ENCODE measurements at places on chromosomes 2 and 18.

DNA sequence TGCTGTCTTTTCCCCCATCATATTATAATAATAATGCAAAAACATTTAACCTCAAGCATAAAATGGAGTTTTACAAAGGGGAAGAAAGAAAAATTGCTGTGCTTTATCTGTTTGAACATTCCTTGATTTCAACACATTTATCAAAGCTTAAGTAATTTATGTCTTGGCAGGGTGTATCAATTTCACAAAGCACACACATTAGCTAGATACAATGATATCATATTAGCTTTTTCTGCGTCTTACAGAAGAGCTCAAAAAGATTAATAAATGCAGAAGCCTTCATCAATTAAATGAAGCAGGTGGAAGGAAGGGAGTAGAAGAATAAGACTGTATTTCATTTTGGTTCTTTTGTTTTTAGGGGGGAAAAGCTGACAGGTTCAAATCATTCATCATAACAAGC is 103.0 kb downstream of the NXPH2 start:
- DNase-seq = no peak

DNA sequence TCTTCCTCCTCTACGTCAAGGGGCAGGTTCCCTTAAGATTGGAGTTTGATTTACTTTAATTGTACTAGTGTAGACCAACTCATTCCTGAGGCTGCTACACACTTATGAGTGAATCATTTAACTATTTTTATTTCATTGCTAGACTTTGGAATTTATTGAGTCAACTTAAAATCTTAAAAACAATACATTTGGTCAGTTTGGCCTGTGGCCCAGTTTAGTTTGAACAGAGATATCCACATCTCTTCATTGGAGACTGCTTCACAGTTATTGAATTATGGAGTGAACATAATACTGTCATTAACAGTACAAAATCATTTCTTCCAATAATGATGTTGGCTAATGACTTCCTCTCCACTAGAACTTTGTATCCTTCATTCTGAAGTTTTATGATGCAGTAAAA is 34.5 kb upstream of the STPG4 start:
- DNase-seq = no peak

DNA sequence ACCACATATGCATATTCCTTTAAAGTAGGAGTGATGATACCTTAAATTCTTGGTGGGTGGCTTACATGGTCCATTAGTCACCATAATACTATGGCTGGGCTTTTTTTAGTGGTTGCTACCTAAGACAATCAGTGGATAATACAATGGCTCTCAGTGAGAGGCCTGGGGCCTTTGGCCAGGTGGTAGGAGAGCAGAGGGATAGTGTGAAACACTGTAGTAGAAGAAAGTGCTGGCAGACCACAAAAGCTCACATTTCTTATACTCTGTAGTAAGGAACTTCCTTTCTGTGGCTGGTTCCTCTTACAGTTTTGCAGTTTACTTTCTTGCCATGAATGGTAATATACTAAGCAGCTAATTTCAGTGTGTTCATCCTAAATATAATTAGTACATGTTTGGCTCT is 583.5 kb downstream of the XIRP2 start:
- DNase-seq = no peak

DNA sequence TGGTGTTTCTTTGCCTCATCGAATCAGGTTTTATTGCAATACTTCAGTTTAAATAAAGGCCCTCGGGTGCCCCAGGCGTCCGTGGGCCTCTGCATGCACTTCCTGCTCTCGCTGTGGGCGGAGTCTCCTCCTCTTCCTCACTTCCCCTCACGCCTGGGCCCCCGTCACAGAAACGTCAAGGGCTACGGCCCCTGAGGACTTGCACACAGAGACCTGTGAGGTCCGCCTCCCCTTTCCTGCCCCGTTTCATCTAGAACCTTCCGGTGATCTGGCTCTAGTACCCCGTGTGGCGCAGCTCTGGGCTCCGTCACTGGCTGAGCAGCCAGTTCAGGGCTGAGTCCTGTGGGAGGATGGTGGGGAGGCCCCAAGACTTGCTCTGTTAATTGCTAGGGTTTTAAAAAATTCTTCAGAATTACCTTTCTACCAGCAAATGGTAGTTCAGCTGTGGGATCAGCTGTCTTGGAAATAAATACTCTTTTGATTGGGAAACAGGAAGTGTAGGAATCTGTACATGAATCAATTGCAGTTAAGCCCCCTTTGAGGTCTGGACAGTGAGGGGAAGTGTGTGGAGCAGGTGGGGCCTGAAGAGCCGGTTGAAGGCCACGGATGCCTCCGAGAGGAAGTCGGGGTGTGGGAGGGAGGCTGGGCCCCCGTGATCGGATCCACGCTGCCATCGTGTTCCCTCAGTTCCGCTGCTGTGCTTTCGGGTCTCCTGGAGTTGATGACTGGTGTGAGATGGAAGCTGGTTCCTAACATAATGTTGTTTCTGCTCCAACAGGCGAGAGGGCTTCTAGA is 10.2 kb downstream of the NFATC1 start:
- DNase-seq = no peak

- no peak for DNase-seq
These were observed 134.2 kb downstream of the DNAH7 start for GRCh38 chr2:195934484-195934883.

- DNase-seq = no peak
These were observed 57.7 kb upstream of the MAP4K3 start for GRCh38 chr2:39494784-39495251.

- DNase-seq = no peak
These were observed 273.7 kb upstream of the PIK3C3 start for GRCh38 chr18:41681138-41681880.

DNA sequence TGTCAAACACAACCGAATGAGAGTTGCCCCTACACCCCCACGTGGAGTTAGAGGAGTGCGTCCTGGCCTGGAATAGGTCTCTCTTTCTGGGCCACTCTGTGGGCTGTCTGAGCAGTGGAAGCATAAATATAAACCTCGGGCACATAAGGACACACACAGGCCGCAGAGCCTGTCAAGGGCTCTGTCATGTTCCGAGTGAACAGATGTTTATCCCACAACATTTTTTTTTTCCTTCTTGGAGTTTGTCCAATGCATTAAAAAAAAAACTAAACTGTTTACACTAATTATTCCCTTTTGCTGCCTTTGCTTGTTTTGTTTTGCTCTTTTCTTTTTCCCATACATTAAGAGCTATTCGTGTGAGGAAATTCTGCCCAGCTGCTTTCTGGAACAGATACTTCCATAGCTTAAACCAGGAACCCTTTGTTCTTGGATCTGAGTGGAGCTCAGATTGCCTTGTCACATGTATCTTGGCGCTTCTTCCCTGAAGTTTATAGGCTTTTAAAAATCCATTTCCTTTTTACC is 228.3 kb upstream of the FOSL2 start:
- DNase-seq = no peak

DNA sequence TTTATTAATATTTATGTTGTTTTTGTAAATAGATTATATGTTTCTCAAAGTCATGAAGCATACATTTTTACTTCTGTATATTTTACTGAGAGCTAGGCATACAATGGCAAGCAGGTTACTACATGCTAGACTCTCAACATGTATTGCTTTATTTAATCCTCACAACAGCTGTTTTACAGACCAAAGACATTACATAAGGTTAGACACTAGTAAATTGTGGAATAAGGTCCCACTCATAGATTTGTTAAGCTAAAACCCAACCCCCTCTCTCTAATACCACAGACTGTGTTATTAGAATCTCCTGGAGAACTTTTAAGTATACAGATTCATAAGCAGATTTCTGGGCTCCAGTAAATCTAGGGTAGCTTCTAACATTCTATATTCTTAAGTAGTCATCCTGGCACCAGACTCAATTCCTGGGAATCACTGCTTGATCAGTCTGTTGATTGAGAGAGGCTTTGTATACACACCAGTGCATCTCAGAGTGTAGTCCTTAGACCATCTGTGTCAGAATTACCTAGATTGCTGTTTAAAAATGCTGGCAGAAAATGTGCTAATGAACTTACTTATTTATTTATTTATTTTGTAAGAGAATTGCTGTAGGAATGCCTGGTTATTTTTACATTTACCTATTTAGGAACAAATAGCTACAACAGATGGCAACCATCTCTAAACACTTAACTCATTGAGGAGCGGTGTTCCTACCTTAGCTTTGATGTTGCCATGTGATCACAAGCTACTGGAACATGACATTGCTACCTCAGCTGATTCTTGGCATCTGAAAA is 153.5 kb upstream of the CAVIN2 start:
- no peak for DNase-seq

- no peak for DNase-seq
These were observed 19.0 kb downstream of the MYO3B start for GRCh38 chr2:170196963-170197362.

DNA sequence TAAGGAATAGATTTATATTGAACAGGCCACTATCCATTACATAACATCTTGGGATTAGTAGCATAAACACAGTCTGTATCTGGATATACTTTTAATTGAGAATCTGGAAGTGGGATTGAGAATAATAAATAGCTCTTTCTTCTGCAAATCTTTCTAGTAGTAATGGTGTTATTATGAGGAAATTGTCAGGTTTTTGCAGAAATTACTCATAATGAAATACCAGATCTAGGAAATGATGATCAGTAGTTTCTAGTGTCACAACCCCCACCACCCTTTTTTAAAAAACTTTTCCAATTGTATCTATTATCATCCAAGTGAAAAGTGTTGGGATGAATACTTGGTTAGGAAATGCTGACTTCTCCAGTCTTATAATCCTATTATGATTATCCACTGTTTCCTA is 18.7 kb downstream of the NBEAL1 start:
- DNase-seq = no peak

- DNase-seq = no peak
These were observed 18.5 kb downstream of the SFTPB start for GRCh38 chr2:85649201-85650190.

GRCh38 chr2:96427917-96428316 is 77.2 kb downstream of the NEURL3 start:
- DNase-seq = no peak

GRCh38 chr2:109535217-109535946 is 78.4 kb downstream of the SEPTIN10 start:
- DNase-seq = no peak

GRCh38 chr2:48901015-48901343 is 145.5 kb upstream of the LHCGR start:
- no peak for DNase-seq

DNA sequence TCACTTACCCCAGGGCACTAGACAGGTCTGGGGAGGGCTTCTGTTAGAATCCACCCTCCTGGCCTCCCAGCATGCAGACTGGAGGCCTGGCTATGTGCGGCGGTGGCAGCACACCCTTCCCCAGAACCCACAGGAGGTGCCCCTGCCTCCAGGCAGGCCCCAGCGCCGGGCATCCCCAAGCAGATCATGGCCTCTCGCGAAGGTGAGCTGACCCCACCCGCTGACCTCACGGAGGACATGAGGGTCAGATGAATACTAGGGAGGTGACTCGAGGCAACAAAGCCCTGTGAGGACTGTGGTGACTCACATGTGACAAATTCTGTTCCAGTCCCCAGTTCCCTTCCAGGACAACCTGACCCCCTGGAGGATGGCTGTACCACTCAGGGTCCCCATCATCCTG is 1.9 kb downstream of the MAB21L4 start:
- DNase-seq = no peak

GRCh38 chr2:20241973-20242726 is 17.2 kb upstream of the SDC1 start:
- no peak for DNase-seq

- DNase-seq = no peak
These were observed 721 bp downstream of the FHOD3 start for GRCh38 chr18:36298126-36298741.

DNA sequence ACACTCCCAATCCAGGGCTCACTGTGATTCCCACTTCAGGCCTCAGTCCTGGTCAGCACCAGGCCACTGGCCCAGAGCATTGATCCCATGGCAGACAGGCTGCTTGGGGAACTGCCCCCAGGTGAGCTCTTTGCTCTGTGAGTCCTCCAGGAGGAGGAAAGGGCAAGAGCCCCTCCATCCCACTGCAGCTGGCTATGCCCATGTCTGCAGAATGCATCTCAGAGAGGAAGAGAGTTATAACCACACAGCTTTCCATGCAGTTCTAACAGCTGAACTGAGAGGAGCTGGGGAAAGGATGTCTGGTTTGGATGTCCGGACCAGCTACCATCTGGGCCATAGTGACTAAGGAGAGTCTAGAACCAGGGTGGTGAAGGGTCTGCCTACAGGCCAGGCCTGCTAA is 230.3 kb downstream of the DYSF start:
- DNase-seq = no peak

- DNase-seq = no peak
These were observed 137.9 kb upstream of the PID1 start for GRCh38 chr2:229408962-229409361.

GRCh38 chr18:69898241-69898861 is 49.3 kb downstream of the CD226 start:
- DNase-seq = no peak

DNA sequence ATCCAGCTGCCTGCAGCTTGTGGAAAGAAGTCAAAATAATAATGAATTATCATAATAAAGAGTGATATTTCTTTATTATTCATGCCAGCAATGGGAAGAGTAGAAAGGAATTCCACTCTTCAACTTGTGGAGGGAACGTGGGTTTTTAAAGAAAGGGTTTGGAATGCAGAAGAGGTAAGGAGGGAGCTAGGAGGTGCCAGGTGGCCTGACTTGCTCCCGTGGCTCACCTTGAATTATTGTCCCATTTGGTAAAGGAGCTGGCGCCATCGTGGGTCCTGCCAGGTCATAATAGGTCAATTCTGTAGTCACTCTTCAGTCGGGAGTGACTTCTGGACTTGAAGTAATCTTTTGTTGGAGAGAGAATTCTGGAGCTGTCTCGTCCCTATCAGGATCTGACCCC is 95.2 kb upstream of the BARD1 start:
- DNase-seq = no peak

- DNase-seq = no peak
These were observed 140.0 kb downstream of the BAZ2B start for GRCh38 chr2:159476329-159476728.

DNA sequence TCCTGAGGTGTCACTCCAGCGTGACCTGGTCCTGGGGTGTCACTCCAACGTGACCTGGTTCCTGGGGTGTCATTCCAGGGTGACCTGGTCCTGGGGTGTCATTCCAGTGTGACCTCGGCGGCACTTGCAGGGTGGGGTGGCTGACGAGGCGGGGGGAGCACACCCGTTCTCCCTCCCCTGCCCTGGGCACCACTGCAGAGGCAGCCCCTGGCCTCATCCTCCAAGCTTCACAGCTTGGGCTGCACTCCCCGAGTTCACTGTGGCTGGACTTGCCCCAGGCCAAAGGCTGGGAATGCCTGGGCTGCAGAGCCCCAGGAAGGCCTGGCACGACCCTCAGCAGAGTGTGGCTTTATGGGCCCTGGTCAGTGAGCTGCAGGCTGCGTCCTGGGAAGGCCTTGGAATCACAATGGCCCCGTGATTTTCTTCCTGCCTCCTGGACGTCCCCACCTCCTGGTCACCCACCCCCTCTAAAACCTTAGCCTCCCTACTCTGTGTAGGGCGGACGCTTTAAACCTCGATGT is 88.3 kb downstream of the NFATC1 start:
- no peak for DNase-seq

- no peak for DNase-seq
These were observed 55.4 kb upstream of the ACVR1 start for GRCh38 chr2:157931542-157931941.
